ENCODE measurements at places on chromosomes 16 and 17. TPM values are rescaled to one million over a fixed set of nuclear protein-coding genes. Genes with fewer than 3 reads are reported as not detected.

DNA sequence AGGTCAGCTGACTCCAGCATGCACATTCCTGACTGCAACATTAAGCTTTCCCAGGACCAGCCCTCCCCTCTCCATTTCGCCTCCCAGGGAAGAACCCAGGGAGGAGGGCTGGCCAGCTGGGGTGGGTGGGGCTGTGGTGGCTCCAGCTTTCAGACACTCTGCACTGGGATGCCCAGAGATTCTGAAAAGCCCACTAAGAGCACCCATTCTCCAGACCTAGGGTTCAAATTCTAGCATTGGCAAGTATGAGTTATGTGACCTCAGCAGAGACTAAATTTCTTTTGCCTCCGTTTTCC lies 7.8 kb downstream of the DLX3 start:
- no peak for DNase-seq

DNA sequence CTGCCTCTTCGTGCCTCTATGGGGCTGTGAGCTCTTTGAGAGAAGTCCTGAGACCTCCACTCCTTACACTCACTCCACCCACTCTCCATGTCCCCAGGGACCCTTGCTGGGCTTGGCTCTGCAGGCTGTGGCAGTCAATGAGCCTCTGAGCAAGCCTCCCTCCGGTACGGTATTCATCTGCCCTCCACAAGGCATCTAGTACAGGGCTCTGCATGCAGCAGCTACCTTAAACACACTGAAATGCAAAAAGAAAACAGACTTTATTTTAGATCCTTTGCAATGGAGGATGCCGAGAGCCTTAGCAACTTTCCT lies 38.9 kb upstream of the SMPD3 start:
- no peak for DNase-seq

- no peak for DNase-seq
These were observed 393 bp upstream of the PSMB10 start for GRCh38 chr16:67936880-67937605.

DNA sequence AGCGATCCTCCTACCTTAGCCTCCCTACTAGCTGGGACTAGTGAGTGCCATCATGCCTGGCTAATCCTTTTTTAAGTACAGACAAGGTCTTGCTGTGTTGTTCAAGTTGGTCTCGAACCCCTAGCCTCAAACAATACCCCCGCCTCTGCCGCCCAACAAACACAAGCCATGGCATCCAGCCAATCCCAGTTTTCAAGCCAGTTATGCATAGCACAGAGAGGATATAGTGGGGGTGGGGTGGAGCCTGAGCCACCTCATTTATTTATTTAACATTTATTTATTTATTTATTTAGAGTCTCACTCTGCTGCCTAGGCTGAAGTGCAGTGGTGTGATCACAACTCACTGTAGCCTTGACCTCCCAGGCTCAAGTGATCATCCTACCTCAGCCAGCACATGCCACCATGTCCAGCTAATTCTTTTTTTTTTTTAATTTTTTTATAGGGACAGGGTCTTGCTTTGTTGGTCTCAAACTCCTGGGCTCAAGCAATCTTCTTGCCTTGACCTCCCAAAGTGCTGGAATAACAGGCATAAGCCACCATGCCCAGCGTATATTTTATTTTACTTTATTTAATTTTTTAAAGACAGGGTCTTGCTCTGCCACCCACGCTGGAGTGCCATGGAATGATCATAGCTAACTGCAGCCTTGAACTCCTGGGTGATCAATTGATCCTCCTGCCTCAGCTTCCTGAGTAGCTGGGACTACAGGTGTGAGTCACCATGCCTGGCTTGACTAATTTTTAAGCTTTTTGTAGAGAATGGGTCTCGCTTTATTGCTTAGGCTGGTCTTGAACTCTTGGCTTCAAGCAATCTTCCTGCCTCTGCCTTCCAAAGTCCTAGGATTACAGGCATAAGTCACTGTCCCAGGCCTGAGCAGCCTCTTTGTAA lies 26.2 kb upstream of the KLHL11 start:
- DNase-seq: no peak

DNA sequence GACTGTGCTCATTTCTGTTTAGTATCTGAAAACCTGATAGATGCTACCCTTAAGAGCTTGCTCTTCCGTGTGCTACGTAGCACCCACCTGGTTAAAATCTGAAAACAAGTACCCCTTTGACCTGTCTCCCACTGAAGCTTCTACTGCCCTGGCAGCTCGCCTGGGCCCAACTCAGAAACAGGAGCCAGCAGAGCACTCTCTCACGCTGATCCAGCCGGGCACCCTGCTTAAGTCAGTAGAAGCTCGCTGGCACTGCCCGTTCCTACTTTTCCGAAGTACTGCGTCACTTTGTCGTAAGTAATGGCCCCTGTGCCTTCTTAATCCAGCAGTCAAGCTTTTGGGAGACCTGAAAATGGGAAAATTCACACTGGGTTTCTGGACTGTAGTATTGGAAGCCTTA lies 18.9 kb downstream of the NTAN1 start:
- DNase-seq: no peak

- peak; percentile 34 for DNase-seq
These were observed 696 bp upstream of the PSMC5 start for GRCh38 chr17:63826468-63827001.

GRCh38 chr17:40451420-40451819 lies 8.2 kb downstream of the IGFBP4 start:
- DNase-seq: no peak

DNA sequence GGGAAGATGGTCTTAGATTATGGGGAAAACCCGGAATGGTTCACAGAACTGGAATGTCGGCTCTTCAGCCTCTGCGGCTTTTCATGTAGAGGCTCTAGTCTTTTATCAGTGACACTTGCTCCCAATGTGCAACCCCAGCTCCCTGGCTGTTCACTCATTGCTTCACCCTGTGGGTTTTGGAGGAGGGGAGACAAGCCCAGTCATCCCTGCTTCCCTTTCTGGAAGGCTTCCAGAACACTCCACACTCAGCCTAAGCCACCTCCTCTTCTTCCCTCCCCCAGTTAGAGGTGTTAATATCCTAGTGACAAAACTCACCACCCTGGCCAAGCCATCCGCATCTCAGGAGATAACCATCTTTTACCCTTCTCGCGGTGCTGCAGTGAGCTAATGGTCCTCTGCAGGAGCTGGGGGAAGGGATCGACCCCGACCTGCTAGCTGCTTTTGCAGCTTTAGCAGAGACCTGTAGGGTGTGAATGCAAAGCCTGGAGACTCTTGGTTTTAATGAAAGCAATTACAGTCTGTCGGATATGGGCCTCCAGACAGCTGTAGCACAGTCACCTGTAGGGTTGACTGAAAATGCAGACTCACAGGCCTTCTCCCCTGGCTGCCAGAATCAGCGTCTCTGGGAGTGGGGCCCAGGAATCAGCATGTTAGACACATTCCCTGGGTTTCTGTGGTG lies 24.3 kb upstream of the LASP1NB start:
- DNase-seq: no peak

DNA sequence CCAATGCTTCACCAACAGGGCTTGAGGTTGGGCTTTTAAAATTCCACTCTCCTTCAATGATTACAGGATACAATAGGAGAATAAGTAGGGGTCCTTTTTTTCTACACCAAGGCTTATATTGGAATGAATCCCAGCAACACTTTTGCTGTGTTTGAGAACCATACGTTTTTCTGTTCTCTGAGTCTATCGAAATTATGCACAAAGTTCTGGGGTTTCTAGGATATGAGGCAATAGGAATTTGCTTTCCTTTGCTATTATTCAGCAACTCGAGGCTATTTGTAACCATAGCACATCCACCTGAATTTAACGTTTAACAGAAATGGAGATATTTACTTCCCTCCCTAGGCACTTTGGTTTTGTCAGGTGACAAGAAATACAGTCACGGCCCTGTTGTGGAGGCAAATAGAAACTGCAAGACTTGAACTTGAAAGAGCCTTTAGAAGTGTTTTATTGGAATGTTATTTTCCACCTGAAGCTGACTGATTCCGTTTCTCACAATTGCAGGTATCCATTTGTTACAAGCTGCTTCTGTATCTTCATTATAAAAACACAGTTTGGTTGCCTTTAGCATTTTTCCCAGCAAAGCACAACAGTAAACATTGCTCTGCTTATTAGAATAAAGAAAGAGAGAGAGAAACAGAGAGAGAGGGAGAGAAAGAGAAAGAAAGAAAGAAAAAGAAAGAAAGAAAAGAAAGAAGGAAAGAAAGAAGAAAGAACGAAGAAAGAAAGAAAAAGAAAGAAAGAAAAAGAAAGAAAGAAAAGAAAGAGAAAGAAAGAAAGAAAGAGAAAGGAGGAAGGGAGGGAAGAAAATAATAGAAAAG lies 109.6 kb downstream of the HS3ST3A1 start:
- DNase-seq: no peak

DNA sequence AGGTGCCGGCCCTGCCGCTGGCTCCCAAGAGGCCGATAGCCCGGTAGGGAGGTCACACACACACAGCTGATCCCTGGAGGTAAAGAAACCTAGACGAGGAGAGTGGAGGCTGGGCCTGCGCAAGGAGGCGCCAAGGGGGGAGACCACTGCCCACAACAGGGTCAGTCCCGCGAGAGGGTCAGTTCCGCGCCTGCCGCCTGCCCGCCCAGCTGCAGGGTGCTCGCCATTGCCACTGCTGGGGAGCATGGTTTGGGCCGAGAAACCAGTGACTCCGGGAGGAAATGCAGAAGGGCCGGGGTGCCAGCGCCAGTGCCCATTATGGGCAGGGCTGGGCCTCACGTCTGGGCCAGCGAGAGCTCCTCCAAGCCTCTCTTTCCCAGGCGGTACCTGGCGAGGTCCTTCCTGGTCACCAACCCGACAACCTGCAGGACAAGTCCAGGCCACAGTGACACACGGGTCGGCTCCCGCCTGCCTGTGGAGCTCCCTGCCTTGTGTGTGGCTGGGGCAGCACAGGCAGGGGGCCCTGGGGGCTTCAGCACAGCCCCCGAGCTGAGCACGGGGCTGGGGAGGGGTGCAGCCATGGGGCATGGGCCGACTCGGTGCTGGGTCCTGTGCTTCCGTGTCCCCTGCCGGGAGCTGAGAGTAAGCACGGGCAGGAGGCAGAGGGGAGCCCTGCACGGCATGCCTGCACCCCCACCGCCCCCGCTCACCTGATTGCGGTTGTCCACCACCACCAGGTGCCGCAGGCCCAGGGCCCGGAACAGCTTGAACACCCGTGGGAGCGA lies 2.1 kb upstream of the CCDC154 start:
- DNase-seq: no peak

DNA sequence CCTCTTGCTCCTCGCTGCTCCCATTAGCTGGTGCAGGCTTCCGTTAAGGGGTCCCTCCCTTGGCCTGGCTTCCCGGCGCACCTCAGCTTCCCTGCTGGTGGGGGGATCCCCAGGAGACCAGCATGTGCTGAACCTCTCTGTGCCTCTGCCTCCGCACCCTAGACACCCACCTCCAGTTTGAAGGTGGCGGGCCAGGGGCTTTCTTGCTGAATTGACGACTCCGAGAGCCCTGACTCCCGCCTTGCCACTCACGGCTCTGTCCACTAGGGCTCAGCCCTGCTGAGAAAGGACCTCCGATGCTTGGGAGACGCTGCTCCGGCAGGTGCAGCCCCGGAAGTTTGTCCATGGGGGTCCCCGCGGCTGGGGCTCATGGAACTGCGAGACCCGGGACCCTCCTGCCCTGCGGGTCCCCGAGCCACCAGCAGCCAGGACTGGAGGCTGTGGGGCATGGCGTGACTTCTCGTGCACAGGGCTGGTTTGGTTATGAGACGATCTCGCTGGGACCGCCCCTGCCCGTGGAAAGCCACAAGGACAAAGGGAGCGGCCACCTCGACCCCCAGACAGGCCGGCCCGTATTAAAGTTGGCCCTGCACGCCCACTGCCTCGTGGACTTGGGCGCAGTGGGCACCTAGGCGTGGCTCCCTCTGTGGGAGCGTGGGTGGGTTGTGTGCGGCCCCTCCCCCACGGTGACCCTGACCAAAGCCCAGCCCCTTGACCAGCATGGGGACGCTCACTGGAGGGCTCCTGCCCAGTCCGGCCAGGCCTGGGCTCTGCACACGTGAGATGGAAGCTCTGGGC lies 8.1 kb downstream of the CHMP6 start:
- DNase-seq: no peak

- no peak for DNase-seq
These were observed 406.3 kb downstream of the WWOX start for GRCh38 chr16:78505544-78506366.

The ZNF750 gene
- total RNA-seq: not detected

The MAP2K6 gene
- total RNA-seq: 2.6 TPM

The MPP2 gene
- total RNA-seq: not detected

The BRIP1 gene
- 2.5 TPM for total RNA-seq

The RAB26 gene
- 0.61 TPM for total RNA-seq

The CCDC200 gene
- not detected for total RNA-seq

The TANC2 gene
- 17.2 TPM for total RNA-seq

The SEPTIN1 gene
- 199 TPM for total RNA-seq
